ENCODE measurements at places on chromosomes 12 and 14.
A peak's percentile ranks its signal among the peaks of the same experiment; 100 is the strongest.

DNA sequence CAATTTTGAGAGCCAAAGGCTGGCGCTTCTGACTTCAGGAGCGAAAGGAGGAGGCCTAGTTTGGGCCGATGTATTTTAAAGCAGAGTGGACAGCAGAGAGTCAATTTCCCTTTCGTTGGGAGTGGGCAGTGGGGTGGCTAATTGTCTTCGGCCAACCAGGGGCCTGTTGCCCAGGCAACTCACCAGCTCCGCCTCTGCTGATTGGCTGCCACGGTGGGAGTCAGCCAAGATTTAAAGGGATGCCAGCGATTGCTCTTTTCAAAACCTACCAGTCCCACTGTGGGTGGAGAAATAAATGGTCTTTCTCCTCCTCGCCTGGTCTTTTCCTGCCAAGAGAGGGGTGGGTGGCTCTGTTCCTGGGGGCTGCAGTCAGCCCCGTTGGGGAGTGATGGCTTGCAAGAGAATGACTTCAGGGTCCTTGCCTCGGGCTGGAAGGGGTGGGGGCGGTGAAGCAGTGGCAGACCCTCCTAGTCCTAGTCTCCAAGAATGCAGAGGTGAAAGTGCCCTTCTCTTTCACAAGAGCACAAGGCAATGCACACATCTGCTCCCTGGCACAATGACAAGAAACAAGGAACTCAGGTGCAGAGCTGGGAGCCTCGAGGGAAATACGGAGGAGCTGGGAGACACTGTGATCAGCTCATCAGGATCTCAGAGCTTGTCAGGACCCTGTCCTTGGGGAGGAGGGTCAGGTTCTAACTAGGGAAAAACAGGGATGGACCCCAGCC is 37.7 kb downstream of the RASAL1 start:
- DNase-seq = no peak

- no peak for DNase-seq
Observed at GRCh38 chr12:58576081-58576480, 344.2 kb downstream of the LRIG3 start.

DNA sequence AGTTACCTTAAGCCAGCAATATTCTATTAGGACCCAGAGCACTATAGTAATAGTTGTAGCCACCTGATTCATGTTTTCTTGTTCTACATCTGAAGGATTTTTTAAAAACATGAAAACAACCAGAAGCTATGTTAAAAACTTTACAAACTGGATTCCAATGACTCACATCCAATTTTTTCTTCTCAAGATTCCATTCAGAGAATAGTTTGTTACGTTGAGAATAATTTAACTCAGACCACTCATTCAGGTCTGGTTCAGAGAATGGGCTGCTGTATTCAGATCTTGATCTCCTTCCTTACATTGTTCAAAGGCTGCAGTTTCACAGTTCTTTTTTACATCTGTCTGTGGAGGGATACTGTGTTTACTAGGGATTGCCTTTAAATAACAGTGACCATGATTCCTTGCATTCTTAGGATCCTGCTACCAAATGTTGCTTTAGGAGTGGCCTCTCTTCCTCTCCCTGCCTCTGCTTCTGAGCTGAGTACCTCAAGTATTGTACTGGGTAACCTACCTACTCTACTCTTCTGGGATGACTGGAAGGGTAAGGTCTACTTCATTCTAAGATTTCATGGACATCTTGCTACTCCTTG is 448.0 kb upstream of the FBXO33 start:
- DNase-seq = no peak

DNA sequence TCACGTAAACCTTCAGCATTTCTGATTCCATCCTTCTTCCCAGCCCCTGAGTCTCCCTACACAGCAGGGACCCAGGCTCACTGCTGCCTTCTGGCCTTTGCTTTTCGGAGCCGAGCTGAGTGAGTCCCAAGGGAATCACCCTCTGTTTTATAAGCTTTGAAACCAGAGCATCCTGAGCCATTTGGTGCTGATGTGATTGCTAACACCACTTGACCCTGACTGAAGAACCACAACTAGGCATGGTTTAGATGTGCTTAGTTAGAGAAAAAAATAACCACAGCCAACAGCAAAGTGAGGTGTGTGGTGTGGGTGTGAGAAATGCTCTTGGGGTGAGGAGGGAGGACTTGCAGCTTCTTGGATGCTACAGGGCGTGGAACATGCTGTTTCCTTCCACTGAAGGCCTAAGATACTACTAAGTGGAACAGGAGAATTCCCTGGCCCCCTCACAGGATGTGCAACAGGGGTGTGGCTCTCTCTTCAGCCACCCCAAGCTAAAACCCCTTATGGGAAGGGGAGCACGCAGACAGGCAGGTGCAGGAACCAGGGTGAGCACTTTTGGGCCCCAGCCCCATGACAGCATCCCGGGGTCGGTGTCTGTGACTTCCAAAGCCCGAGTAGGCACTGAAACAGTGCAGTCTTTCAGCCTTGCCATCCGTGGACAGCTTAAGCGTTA is at the start of gene TC2N:
TSS of gene TC2N (minus strand) at position 221 of the 673 bp plus-strand sequence. CDS start 53,767 bp downstream, outside the sequence.
- DNase-seq = peak; percentile 70

- no peak for DNase-seq
Observed at GRCh38 chr14:102485693-102486512, 23.7 kb downstream of the ANKRD9 start.

GRCh38 chr14:84535976-84536375 is 994.0 kb upstream of the FLRT2 start:
- DNase-seq = no peak

DNA sequence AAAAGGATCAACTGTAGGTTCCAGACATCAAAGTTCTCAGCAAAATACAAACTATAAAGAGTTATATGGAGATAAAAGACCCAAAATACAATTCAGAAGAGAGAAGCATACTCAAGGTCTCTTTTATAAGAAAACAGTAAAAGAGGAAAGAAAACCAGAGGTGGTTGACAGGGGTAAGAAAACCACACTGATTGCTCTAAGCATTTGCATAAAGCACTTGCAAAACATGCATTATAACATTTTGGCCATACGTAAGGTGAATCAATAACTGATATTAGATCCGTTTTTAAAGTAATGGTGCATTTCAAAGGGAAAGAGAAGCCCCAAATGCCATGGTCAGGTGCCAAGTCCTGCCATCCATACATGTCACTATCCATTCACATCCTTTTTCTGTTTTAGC is 5.9 kb downstream of the DDHD1 start:
- no peak for DNase-seq

DNA sequence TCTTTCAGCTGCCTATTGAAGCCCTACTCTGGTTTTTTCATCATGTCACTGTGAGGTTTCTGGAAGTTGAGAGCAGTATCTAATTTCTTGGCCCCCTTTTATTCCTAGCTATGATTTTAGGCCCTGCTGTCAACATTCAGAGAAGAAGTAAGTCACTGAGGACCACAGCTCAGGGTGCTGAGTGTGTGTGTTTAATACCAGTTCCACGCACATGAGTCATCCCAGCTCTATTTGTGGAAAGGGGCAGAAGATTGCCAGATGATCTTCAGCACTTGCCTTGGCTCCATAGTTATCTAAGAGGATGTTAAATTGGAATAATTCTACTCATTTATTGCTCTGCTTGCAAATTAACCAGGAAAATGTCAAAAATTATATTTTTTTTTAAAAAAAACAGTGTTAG is 65.5 kb upstream of the SLC38A4 start:
- DNase-seq = no peak

GRCh38 chr12:5345534-5345933 is 86.4 kb upstream of the NTF3 start:
- no peak for DNase-seq

DNA sequence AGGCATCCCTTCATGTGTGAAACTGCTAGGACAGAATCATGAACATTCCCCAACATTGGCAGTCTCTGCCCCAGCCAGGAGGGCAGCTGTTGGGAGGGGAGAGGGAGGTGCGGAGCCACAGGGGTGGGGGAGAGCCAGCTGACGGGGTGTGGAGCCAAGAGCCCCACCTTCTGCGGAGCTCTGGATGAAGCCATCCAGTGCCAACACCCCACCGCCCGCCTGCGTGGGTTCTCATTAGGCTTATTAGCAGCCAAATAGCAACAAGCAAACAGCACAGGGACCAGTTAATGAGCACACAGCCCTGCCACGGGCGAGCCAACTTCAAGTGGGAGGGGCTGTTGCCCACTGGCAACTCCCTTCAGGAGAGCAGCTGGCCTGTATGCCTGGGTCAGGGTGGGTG is 12.1 kb downstream of the LTBP2 start:
- no peak for DNase-seq

DNA sequence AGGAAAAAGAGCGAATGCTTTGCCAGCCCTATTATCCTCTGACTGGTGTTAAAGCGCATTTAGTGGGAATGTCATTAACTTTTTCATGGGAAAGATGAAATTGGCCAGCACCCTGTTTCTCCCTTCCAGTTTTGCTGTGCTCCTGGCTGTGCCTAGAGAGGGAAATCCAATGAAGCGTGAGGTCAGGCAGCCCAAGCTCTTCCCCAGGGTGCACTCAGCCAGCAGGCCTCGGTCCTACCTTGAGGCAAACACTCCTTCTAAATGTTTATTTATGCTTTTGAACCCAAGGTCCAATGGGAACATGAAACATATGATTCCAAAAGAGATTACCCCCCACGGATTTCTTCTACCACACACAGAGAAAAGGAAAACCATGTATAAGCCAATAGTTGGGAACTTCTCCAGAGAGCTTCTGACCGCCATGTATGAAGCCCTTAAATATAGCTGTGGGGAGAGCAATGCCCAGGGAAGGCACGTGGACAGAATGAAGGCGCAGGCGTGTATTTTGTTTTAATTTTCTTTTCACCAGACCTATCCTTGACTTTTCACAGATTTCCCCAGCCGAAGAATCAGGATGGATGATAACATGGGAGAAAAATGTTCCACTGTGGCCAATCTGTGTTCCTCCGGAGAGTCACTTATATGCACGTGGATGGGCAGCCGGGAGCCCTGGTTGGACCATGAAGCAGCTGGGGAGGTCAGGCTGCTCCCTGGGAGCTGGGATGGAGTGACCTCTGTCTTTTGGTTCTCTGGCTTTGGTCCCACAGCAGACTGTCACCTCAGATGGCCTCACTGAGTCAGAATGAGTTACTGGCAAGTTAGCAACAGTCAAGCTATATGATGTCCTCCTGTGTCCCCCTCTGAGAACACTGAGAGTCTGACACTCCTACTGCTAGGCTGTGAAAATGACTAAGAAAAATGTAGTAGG is 37.3 kb downstream of the GPR135 start:
- DNase-seq = no peak

DNA sequence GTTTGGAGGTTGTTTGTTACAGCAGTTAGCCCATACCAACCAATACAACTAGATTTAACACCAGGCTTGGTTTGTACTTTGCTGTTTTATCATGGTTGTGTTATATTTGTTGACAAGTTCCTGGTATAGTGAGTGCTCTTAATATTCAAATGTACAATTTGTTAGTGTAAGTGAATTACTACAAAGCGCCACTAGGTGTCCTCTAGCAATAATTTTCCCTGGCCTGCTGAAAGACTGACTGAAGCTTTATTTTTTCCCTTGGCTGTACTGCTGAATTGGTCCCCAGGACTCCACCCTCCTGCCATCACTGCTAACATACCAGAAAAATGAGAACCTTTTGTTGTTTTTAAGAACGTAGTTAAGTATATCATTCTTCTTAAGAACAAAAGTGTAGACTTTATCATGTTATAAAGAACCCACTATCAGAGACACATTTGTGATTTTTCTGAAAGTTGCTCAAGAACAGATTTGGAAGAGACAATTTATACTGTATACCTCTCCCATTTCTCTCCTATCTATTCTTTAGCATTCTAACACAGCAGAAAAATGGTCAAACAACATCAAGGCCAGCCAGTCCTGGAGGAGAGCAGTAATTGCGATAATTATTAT is 75.3 kb upstream of the FAR2 start:
- peak; percentile 10 for DNase-seq

DNA sequence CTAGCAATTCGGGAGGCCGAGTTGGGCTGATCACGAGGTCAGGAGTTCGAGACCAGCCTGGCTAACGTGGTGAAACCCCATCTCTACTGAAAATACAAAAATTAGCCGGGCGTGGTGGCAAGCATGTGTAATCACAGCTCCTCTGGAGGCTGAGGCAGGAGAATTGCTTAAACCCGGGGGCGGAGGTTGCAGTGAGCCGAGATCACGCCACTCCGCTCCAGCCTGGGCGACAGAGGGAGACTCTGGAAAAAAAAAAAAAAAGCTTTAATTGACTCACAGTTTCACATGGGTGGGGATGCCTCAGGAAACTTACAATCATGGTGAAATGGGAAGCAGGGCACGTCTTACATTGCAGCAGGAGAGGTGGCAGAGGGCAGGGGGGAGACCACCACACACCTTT is 30.6 kb upstream of the SLC2A3 start:
- DNase-seq = no peak

DNA sequence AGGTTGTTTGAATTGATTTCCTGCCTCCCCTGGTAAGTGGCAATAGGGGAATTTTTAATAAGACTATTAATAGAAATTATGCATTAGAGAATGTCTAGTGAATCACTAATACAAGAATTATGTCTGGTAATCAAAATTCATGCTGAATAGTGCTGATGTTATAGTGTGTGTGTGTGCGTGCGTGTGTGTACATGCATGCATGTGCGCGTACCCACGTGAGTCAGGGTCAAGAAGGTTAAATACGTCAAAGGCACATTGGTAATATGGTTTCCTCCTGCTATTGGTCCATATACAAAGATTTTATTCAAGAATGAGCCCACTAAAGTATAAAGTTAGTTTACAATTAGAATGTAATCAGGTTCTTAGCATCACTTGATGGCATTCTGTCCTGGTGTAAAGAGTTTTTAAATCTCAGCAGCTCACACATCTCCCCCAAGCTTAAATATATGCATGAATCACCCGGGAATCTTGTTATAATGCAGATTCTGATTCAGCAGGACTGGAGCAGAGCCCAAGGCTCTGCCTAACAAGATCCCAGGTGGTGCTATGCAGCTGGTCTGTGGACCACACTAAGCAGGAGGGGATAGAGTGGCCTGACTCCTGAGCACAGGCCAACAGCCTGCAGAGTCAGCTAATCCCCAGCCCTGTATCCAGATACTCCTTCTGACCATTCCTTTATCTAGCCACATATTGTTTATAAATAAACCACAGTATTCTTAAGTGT is 43.9 kb downstream of the TTC9 start:
- no peak for DNase-seq

GRCh38 chr12:103442822-103443221 is 52.9 kb downstream of the C12orf42 start:
- no peak for DNase-seq

DNA sequence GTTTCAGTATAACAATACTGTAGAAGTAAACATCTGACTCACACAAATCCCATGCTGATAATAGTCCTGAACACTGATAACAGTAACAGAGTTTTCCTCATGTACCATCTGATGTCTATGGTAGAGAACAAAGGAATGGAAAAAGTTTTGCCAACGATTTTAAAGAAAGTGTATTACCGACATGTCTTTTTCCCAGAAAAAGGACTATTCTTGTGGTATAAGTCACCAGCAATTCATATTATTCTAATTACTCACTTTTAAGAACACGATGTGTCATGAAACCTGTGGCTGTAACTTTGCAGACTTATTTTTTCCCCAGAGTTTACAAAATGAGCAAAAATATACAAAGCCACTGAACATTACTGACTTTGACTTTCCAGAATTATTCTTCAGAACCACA is 40.1 kb upstream of the DCN start:
- DNase-seq = no peak

Data from CD4-positive, alpha-beta T cell treated with Interleukin-17A for 4 hours (primary cell).